ENCODE measurements at places on chromosomes 11 and 22.
A peak's percentile ranks its signal among the peaks of the same experiment; 100 is the strongest.

- no peak for DNase-seq
Observed at GRCh38 chr11:7905549-7905948, 25.5 kb downstream of the OR10A6 start.

DNA sequence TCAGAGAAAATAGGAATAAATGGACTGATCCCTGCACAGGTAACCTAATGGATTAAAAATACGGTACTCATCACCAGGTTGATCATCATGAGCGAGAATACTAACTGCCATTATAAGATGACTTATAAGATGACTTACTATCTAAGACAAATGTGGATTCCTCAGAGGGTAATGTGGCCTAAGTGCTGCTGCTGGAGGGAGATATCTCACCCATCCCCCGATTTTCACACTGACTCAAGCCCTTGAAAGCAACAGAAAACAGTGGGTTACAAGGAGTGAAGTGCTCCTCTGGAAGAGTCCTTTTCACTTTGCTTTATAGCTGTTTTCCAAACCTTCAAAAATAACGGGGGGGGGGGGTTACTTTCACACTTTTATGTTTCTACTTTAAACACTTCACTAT lies 920 bp downstream of the TMEM218 start:
- no peak for DNase-seq

DNA sequence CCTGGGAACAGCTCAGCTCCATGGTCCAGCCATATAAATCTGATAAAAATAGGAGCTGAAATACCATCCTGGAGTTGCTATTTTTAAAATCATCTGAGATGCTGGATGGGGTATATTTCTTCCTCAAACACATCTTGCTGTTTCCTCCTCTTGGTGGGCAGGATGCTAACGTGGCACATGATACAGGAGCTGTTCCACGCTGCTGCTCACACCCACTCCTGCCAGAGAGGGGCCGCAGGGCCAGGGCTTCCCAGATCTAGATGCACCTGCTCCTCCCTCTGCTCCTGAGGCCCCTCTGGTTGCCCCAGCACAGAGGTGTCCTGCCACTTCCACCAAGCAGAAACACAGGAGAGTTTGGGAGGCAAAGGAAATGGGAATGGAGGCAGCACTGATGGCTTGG lies 3.3 kb upstream of the ST3GAL4 start:
- no peak for DNase-seq

GRCh38 chr11:128772814-128773213 lies 78.9 kb downstream of the FLI1 start:
- DNase-seq, result no peak

DNA sequence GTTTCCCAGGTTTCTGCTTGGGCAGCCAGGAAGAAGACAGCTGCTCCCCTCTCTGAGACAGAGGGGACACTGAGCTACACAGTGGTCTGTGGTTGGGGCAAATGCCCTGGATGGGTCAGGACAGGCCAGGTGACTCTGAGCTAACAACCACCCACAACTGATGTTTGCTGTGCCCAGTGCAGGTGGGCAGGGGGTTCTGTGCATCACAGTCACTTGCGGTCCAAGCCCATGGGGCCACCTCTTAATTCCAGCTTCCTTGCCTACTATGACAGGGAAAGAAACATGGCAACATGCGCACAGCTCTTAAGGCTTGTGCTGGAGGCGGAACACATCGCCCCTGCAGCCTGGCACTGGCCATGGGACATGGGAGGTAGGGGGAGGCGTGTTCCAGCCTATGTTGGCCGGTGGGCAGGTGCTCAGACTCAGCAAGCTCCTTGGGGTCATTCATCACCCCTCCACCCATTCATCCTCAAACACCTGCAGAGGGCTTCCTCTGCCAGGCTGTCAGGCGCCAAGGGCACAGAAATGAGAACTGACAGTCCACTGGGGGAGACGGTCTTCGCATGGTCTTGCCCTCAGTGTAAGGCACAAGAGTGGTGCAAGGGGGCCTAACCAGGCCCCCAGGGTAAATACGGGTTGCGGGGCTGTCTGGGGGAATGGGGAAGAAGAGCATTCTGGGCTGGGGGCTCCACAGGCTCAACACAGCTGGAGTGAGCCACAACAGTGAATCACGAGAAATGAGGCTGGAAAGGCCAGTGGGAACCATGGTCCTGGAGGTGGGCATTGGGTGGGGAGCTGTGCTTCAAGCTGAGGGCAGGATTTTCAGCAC lies 55.6 kb downstream of the ARFGAP3 start:
- no peak for DNase-seq

GRCh38 chr22:40889116-40889515 lies 27.2 kb upstream of the DNAJB7 start:
- DNase-seq, result no peak

- no peak for DNase-seq
Observed at GRCh38 chr11:103862094-103862801, 174.2 kb upstream of the DDI1 start.

- DNase-seq, result no peak
Observed at GRCh38 chr11:2002042-2002776, 4.6 kb upstream of the H19 start.

DNA sequence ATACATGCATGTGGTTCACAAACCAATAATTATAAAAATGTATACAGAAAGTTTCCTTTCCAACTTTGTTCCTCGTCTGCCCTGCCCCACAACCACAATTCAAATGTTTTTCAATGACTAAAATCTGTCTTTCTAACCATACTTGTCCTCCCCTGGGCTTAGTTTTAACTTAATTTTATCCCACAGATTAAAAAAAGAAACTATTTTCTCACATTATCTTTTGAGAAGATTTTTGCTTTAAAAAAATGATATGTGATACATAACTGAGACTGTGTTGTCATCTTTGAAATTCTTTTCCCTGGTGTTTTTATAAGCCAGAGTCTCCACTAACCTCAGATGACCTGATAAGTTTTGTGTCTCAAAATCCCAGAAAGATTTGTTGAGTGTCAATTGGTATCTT lies 79.0 kb downstream of the FDX1 start:
- no peak for DNase-seq

- peak; percentile 39 for DNase-seq
Observed at GRCh38 chr11:6298605-6299004, 21.7 kb downstream of the CAVIN3 start.

- no peak for DNase-seq
Observed at GRCh38 chr11:109730669-109731068, 308.7 kb downstream of the C11orf87 start.

DNA sequence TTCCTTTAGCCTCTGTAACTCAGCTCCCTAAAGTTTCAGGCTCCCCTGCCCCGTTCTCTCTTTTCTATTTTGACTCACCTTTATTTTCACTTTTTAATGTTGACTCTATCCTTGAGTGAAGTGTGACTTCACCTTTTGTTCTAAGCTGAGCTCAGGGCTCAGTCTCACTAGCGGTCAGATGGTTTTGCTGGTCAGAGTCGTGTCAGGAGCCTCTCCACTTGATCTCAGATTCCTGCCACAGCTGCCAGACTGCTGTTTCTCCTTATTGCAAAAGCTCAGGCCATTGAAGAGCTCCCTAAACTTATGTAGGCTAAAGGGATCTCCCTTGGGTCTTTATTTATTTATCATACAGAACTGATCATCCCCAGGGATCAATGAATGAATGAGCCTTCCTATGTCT lies 13.7 kb upstream of the POU2AF2 start:
- DNase-seq, result no peak

GRCh38 chr22:36156515-36157419 lies 3.8 kb downstream of the APOL3 start:
- DNase-seq, result peak; percentile 46

DNA sequence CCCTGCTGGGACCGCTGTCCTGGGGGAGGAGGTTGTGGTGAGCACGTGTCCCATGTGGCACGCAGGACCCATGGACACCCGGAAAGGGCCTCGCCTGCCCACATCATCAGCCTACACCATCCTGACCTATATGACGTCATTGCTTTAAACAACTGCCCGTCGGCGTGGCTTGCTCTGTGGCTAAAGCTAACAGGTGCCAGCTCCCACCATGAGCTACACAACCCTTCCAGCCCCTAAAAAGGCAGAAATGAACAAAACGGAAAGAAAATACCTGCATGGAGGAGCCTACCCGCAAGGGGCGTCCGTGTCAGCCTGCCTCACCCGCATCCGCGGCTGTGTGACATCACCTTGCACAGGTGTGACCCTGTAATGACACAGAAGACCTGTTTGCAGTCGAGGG lies 481.8 kb downstream of the BRD1 start:
- DNase-seq, result no peak

DNA sequence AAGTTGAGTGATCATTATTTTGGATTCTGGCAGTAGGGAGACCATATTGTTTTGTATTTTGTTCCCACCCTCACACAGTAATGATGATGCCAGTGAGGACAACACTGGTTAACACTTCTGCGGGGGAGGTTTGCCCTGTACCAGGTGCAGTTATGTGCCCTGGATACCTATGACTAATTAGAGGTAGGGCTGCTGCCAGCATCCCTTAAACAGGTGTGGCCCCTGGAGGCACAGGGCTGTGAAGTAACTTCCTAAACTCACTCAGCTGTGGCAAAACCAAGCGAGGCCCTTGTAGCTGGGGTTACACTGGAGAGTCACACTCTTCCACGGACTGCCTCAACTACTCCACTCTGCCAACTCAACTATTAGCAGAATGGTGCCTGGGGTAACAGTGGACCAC lies 64.5 kb downstream of the MCM5 start:
- DNase-seq, result no peak

- DNase-seq, result peak; percentile 72
Observed at GRCh38 chr11:11798586-11799438, 43.0 kb upstream of the USP47 start.

DNA sequence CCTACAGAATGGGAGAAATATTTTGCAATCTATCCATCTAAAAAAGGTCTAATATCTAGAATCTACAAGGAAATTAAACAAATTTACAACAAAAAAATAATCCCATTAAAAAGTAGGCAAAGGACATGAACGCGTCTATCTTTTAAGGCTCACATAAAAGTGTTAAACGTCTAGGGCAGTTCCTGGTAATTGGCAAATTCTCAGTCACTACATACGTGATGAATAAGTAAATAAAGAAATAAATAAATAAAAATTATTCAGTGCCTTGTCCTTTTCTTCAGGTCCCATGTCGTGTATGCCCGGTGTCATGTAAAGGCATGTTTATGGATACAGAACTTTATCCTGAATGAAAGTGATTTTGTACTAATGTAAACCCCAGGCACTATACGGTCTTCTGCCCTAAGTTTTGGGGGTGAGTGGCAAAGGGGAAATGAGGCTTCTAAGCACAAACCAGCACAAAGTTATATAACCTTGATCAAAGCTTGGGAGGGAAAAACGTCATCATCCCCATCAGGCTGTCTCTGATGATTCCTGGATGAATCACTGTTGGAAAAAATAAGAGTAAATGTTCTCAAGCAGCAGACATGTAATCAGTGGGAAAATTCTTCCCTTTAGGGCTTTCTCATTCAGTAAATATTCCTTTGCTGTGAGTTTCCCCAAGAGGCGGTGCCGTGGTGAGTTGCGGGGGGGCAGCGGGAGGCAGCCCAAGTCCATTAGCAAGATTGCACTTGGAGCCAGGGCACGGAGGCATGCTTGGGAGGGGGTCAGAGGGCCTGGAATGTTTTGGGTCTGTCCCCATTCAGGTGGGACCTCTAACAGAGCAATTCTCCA lies 30.4 kb upstream of the MICAL2 start:
- DNase-seq, result peak; percentile 94

DNA sequence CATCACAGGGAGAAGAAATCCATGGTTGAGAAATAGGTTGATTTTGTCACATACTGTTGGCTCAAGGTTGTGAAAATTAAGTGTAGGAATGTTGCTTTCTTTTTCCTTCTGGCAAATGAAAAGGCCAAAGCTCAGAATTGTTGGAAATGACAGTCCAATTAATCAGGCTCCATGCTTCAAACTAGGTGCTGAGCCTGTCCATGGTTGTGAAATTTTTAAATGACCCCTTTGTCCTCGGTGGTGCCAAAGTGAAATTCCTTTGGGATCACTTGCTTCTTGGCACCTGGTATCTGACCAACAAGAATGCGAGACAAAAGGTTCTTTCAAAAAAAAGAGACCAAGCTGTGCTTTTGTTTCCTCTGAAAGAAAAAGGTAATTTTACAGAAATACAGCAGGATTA lies 451.9 kb downstream of the ETS1 start:
- DNase-seq, result peak; percentile 11

GRCh38 chr11:65431451-65432099 lies 9.0 kb downstream of the NEAT1 start:
- DNase-seq, result no peak

GRCh38 chr22:37896939-37897338 lies 9.2 kb upstream of the MICALL1 start:
- DNase-seq, result no peak

DNA sequence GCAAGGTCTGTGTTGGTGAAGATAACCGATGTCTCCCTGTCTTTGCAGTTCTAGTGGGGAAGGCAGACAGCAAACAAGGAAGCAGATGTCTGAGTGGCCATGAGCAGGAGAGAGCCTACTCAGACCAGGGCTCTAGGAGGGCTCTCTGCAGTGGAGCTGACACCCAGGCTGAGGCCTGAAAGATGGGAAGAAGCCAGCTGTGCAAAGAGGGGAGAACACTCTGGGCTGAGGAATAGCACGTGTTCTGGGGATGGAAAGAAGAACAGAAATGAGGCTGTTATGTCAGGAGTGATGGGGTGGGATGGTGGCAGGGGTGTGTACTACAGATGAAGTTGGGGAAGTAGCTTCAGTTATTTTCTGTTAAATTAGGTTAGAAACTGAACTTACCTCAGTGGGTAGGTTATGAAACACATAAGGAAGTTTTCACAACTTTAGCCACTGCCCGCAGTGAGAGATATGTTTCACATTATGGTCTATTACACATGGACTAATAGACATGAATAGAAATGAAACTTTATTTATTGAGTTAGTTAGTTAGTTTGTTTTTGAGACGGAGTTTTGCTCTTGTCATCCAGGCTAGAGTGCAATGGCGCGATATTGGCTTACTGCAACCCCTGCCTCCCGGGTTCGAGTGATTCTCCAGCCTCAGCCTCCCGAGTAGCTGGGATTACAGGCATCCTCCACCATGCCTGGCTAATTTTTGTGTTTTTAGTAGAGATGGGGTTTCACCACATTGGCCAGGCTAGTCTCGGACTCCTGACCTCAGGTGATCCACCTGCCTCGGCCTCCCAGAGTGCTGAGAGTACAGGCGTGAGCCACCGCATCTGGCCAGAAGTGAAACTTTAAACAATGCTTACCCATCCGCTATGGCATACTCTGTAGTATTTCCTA lies 7.8 kb downstream of the DCPS start:
- no peak for DNase-seq

DNA sequence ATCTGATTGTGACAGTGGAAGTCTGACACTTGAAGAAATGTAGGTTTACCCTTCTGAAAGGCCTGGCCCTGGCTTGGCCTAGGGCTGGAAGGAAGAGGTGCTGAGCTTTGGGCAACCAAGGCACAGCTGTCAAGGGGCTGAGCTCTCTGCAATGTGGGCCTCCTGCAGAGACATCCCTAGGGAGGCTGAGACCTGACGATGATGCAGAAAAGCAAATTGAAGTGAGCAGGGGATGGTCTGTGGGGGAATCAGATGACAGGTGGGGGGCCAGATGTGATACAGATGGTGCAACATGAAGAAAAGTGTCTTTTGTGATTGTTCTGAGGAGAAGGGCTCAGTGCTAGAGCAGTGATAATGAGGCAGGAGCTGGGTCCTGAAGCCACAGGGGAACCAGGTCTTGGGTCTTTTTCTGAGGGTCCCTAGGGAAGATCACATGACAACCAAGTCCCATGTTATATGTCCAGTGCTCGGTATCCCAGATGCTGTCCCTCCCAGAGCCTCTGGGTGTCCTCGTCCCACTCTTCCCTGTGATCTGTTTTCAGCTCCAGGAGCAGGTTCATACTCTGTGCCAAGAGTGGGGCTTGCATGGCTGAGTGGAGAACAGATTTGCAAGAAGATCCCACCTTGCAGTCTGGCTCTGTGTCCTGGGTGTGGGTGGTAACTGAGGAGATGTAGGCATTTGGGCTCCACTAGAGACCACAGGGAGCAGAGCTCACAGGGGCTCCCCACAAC lies 79.9 kb upstream of the VPREB1 start:
- DNase-seq, result no peak
